Esophagus (tissue), 2 donors: ENCODE measurements at places on chromosomes 2 and 18. TPM values are rescaled to one million over a fixed set of nuclear protein-coding genes. Genes with fewer than 3 reads are reported as not detected.

The USP34 gene
- polyA plus RNA-seq = 40.4 TPM

The RRM2 gene
- polyA plus RNA-seq = 14.8 TPM

The ACKR3 gene
- polyA plus RNA-seq = 20.6 TPM

The MROH2A gene
- polyA plus RNA-seq = 0.22 TPM

The PAX8 gene
- polyA plus RNA-seq = 0.28 TPM

The ALK gene
- 0.05 TPM for polyA plus RNA-seq
